ENCODE measurements at places on chromosomes 7 and 10.
A peak's percentile ranks its signal among the peaks of the same experiment; 100 is the strongest.

GRCh38 chr7:73701357-73701995 is 18.0 kb downstream of the STX1A start:
- peak; percentile 81 for DNase-seq

GRCh38 chr10:110691139-110691538 is 47.0 kb downstream of the RBM20 start:
- DNase-seq = no peak

DNA sequence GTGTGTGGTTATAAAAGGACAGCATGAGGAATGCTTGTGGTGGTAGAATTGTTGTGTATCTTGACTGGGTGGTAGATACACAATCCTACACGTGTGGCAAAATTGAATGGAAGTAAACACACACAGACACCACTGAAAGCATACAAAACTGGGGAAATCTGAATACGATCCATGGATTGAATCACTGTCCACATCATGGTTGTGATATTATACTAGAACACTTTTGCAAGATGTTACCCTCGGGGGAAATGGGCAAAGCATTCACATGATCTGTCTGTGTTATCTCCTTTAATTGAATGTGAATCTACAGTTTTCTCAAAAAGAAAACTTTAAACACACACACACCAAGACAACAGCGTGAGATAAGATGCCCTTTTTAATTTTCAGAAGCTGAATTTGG is 165.2 kb upstream of the CELF2 start:
- no peak for DNase-seq

GRCh38 chr7:139541600-139542307 is 18.3 kb downstream of the CLEC2L start:
- no peak for DNase-seq

DNA sequence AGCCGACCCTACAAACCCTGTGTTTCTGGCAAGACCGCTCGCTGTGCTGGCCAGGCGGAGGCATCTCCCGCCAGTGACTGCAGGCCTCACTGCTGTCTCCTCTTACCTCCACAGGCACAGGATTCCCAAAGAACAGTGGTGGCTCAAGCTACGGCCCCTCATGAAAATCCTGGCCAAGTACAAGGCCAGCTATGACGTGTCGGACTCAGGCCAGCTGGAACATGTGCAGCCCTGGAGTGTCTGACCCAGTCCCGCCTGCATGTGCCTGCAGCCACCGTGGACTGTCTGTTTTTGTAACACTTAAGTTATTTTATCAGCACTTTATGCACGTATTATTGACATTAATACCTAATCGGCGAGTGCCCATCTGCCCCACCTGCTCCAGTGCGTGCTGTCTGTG is 36.2 kb downstream of the PITRM1 start:
- peak; percentile 73 for DNase-seq

GRCh38 chr10:47331954-47332353 is 9.7 kb downstream of the GDF2 start:
- DNase-seq = peak; percentile 47

DNA sequence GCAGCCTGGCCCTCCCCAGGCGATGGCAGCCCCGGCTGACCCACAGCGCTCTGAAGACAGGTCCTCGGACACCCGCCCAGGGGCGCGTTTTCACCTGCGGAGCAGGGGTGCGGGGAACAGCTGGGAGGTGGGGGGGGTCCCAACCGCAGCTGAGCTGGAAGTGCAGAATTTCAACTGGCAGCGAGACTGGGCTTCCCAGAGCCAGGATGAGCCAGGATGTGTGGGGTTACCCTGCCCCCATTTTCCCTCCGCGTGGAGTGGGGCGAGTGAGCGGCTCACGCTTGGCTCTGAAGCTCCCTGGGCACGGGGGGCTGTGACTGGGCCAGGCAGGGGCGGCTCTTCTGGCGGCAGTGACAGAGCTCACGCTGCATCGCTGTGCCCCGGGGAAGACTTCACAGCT is 70.2 kb downstream of the DNAJB6 start:
- DNase-seq = no peak

- no peak for DNase-seq
These were observed 48.3 kb downstream of the BUB3 start for GRCh38 chr10:123202506-123202905.

- peak; percentile 49 for DNase-seq
These were observed 70.1 kb upstream of the CABCOCO1 start for GRCh38 chr10:61592581-61592980.

GRCh38 chr10:31756729-31757110 is 171.9 kb downstream of the ARHGAP12 start:
- DNase-seq = no peak

GRCh38 chr7:45625714-45626440 is 51.7 kb downstream of the ADCY1 start:
- DNase-seq = no peak

DNA sequence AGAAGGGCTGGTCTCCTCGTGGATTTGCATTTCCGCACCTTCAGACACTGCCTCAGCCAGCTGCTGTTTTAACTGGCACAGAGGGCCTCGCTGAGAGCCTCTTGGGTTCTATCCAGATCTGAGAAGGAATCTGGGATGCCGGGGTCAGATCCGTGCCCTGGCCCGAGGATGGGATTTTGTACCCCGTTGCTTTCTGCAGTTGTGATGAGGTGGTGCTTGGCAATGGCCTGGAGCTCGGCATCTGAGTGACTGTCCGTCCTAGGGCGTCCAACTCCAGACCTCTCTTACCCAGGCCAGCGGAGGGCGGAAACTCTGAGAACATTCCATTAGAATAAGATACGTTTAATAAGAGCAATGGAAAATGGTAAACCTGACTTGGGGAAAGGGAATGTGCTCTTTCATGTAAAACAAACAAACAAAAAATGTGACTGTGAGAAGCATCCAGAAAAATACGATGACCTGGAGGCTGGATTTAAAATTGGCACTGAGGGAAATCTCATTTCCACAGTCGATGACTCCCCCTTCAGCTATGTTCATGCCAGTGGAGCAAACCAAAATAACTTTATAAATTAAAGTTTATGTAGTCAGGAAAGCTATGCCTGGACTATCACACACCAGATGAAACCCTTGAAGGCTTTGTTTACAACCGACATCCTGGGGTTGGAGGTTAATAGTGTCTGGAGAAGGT is 39.6 kb downstream of the GRK5 start:
- DNase-seq = no peak

DNA sequence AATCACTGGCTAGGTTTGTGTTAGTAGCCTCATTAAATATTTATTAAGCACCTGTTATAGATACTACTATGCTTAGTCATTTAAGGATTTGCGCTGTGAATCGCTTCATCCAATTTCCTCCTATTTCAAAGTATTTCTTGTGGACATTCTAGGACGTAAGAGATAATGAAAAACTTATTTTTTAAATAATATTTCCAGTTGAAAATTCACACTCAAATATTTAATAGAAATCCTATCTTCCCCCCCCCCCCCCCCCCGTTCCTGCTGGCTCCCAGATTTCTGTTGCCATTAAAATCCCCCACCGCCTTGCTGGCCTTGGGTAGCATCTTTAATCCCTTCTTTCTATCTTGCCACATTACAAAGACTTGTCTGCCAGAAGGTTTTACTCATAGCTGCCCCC is 6.0 kb downstream of the INSYN2A start:
- no peak for DNase-seq

- no peak for DNase-seq
These were observed 130.0 kb downstream of the PLXNA4 start for GRCh38 chr7:132446260-132446659.

DNA sequence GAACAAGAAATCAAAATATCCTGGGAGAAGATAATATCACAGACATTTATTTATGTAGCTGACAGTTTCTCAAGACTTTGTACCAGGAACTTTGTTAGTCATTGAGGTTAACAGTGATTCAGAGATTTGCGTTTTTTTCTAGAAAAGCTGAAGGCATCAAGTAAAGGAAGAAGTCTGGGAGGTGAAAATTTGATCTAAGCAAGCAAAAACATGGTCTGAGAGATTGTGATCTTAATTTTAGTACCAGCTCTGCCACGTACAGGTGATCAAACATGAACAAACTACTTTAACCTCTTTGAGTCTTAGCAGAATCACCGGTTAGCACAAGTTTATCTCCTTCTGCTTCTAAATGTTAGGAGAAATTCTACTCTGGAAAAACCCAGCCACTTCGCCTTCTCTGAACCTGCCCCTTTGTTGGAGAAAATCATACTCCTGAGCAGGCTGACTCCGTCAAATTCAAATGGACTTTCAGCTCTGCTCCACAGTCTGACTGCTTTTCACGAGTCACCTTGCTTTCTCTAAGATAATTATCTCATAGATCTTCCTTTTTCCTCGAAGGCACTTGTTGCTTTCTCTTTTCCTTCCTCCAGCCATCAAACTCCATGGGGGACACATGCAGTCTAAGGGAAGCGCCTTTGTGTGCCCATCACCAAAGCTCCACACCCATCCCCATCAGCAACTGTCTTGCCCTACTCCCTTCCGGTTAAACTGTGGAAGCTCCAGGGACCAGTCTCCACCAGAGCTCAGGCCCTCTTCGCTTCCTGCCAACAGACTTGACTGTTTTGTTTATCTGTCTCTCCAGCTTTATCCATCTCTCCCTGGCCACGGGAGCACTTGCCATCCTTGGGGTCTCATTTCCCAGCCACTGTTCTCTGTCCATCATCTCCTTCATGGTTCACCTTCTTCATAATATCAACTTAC is 86.3 kb downstream of the PRKCQ start:
- no peak for DNase-seq

GRCh38 chr10:102515724-102516123 is 12.0 kb downstream of the SUFU start:
- DNase-seq = no peak

GRCh38 chr7:28458732-28459131 is 46.4 kb downstream of the CREB5 start:
- no peak for DNase-seq

- DNase-seq = peak; percentile 25
These were observed 68.9 kb upstream of the FOXK1 start for GRCh38 chr7:4612939-4613841.

DNA sequence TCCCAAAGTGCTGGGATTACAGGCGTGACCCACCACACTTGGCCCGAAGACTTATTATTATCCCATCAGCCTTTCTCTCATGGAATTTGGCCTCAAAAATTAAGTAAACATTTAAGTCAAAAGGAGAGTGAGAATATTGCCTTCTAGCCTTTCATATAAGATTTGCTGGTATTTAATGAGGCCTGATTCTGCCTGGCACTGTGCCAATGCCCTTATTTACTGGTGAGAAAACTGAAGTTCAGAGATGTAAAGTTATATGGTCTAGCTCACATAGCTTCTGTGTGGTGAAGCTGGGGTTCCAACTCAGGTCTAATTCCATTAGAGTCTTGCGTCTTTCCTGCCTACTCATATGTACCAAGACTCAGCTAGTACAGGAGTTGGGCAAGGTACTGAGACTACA is 260.2 kb downstream of the SDHAF3 start:
- no peak for DNase-seq

GRCh38 chr10:7826971-7827370 is 8.7 kb downstream of the TAF3 start:
- no peak for DNase-seq

- no peak for DNase-seq
These were observed 33.6 kb upstream of the HERPUD2 start for GRCh38 chr7:35728412-35729060.

DNA sequence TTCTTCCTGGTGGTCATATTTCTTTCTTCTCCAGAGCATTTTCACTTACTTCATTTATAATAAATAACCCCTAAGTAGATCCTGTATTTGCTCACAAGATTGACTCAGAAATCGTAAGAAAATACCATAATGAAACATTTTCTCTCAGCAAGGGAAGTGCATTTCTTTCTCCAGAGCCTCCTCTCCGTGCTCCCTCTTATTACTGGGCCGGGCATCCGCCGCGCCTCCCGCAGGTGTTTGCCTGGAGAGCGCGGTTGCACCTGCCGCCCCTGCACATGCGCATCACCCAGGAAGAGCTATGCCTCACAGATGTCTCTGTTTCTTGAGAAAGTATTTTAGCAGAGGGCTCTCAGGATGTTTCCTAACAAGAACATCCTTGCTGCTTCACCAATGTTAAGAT is 509.2 kb downstream of the TCERG1L start:
- DNase-seq = no peak

- DNase-seq = no peak
These were observed 21.2 kb downstream of the YAE1 start for GRCh38 chr7:39587393-39587792.

GRCh38 chr10:48446785-48447184 is 140.3 kb downstream of the MAPK8 start:
- DNase-seq = no peak

DNA sequence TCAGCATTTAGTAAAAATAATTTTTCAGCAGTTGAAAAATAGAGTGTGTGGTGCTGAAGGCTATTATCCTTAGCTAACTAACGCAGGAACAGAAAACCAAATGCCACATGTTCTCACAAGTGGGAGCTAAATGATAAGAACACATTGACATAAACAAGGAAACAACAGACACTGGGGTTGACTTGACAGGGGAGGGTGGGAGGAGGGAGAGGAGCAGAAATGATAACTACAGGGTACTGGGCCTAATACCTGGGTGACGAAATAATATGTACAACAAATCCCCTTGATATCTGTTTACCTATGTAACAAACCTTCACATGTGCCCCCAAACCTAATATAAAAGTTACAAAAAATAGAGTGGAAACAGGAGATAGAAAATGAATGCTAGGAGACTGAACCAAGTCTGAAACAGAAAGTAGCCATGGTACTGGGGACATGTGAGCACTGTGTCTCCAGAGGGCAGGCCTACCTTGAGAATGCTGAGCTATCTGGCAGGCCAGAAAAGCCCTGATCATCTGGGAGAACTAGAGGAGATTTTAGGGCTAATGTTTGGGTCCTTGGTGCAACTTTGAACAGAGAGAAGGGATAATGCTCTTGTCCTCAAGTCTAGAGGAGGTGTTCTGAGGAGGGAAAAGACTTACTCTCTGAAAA is 4.7 kb upstream of the EFCAB10 start:
- no peak for DNase-seq

- no peak for DNase-seq
These were observed 70.1 kb downstream of the RNF133 start for GRCh38 chr7:122628651-122629411.

GRCh38 chr10:1545524-1545923 is 191.8 kb downstream of the ADARB2 start:
- no peak for DNase-seq

DNA sequence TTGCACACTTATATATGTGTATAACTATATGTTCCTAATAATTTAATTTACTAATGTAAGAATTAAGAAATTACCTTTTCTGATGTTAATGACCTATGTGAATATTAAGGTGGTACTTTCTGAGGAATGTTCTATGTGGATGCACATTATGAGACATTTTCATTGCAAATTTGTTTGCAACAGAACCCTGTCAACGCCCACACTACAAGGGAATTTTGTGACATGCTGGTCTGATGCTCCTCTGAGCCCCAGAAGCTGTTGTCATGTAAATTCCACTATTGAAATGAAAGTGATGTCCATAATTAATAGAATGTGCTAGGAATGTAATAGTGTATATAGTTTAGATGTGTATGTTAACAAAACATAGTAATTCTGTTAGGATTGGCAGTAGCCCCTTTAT is 4.5 kb downstream of the GRM3 start:
- no peak for DNase-seq
